Memory B cell (primary cell): ENCODE measurements at places on chromosomes 13 and 19.

DNA sequence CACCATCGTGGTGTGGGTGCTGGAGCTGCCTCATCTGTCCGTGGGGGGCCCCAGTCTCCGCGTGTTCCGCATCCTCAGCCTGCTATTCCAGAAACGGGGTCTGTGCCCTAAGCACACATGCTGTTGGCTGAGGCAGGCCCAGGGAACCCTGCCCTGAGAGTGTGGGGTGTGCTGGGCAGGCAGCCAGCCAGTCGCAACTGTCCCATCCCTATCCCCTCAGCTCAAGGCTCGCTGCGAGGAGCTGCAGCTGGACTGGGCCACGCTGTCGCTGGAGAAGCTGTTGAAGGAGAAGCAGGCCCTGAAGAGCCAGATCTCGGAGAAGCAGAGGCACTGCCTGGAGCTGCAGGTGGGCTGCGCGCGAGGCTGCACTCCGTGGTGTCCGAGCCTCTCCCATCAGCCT, 21.9 kb downstream of the PLEKHJ1 start:
- no peak for DNase-seq

DNA sequence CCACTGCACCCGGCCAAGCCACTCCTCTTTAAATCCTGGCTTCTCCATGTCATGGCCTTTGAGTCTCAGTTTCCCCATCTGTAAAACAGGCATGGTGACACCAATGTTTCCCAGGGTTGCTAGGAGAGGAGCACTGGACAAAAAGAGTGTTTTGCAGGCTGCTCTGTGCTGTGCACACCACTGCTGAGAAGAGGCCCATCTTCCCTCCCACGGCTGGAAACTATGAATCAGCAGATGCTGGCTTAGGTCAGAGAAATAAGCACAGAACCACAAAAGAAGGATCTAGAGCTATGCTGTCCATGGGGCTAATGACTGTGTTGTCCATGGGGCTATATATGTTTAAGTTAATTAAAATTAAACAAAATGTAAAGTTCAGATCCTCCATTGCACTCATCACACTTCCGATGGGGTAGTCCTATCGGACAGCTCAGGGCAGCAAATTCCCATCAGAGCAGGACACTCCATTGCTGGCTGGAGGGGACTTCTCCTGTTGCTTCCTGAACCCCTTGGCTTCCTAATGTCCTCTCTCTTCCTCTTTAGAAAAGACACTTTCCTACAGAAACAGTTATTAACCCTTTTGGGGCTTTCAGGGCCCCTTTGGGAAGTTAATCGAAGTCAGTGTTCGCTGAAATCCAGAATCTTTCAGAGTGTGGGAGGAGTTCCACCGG, 37.1 kb downstream of the TSHZ3 start:
- DNase-seq = no peak

GRCh38 chr13:42355092-42355485, 83.1 kb downstream of the AKAP11 start:
- DNase-seq = no peak

DNA sequence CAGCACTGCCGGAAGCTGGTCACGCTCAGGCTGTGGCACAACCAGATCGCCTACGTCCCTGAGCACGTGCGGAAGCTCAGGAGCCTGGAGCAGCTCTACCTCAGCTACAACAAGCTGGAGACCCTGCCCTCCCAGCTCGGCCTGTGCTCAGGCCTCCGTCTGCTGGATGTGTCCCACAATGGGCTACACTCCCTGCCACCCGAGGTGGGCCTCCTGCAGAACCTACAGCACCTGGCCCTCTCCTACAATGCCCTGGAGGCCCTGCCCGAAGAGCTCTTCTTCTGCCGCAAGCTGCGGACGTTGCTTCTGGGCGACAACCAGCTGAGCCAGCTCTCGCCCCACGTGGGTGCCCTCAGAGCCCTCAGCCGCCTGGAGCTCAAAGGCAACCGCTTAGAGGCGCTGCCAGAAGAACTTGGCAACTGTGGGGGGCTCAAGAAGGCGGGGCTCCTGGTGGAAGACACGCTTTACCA, 3.2 kb upstream of the MAP2K7 start:
- no peak for DNase-seq

DNA sequence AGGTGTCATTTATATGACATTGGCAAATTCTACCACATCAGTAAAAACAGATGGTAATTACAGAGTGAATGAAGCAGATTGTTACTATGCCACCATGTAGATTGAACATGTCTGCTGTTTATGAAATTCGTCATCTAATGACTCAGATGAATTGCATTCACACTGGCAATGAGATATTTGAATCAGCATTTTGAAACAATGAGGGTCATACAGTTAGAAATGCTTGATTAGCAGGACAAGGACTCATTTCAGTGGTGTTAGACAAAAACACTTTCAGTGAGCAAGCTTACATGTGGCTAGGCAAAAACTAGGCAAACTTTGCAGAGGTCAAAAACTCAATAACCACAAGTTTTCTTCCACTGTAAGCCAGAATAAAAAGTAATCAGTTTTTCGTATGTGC, 1165.0 kb downstream of the SLITRK1 start:
- DNase-seq = no peak

DNA sequence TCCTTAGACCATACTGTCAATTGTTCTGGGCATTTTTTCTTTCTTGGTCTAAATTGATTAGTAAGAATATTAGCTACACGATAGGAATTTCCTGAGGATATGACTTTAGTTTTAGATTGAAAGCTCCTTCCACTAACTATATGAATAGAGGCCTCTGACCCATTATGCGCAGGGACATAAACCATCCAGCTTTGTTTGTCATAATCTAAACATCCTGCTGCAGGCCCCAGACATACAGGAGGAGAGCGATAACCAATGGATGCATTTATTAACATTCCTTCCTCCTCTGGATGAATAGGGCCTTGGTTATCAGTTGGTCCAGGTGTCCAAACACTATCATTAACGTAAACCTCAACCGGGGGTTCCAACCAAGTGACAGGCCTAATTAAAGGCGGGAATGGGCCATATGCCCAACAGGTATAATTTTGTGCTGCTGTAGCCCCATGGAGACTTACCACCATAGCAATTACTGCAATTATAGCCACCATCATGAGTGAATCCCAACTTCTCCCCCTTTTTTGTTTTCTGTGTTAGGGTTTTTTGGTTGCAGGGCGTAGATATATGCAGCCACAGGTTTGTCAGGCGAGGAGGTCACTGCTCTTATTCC, 32.6 kb downstream of the CLEC4M start:
- no peak for DNase-seq

GRCh38 chr19:40228346-40228745, 1.9 kb upstream of the CCNP start:
- DNase-seq = no peak

- DNase-seq = no peak
Measured at GRCh38 chr19:44677019-44677811, 5.9 kb downstream of the CEACAM19 start.

DNA sequence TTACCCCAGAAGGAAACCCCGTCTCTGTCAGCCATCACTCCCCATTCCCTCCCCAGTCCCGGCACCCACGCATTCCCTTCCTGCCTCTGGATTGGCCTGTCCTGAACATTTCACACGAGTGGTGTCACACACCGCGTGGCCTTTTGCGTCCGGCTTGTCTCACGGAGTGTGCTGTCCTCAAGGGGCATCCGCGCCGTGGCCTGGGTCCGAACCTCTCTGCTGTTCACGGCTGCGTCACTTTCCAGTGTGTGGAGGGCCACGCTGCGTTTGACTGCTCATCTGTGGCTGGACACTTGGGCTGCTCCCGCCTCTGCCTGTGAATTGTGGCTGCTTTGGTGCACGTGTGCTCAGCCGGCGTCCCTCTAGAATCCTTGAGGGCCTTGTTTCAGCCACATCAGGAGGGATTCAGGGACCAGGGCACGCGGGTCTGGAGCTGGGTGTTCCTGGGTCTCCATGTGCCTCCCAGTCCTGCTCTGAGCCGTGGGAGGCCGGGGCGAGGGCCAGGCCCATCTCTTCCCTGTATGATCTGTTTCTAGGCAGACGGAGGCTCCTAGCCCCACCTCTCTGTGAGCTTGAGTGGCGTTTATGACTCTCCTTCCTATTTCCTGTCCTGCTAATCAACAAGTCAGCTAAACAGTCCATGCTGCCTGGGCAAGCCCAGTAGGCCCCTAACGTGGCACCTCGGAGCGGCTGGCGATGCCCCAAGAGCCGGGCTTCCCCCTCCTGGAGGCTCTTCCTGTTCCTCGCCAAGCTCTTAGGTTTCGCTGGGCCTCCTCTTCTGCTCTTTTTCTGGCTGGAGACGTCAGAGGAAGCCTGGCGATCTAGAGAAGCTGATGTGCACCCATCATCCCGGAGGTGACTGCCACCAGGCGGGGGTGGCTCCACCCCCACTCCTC, 8.1 kb downstream of the STK11 start:
- no peak for DNase-seq

- DNase-seq = no peak
Measured at GRCh38 chr13:77412116-77412635, 85.3 kb upstream of the MYCBP2 start.

DNA sequence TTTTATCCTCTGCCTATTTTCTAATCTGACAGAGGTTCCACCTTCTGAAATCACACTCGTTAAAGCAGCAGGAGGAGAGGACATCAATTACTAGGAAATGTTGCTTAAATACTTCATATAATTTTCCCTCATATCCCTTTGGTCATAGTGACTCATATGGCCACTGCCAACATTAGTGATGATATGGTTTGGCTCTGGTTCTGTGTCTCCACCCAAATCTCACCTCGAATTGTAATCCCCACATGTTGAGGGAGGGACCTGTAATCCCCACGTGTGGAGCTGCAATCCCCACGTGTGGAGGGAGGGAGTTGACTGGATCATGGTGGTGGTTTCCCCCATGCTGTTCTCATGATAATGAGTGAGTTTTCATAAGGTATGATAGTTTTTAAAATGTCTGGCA, 618.4 kb upstream of the SLITRK5 start:
- DNase-seq = no peak

DNA sequence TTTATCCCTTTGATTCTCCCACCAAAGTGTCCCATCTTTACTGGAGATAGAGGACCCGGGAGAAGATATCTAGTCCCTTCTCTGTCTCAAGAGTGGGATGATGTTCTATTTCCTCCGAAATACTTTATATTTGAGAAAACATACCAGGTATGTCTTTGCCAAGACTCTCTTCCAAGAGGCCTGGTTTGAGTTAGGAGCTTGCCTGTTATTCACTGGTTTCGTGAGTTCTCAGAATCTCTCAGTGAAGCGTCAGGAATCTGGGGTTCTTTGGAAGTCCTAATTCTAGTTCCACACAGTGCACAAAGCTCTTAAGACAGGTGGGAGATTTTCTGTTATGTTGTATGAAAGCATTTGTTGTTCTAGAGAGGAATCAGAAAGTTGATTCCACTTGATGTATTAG, 182.0 kb downstream of the DNAJC15 start:
- DNase-seq = no peak

GRCh38 chr13:102606537-102607309, 9.9 kb downstream of the TPP2 start:
- DNase-seq = no peak

DNA sequence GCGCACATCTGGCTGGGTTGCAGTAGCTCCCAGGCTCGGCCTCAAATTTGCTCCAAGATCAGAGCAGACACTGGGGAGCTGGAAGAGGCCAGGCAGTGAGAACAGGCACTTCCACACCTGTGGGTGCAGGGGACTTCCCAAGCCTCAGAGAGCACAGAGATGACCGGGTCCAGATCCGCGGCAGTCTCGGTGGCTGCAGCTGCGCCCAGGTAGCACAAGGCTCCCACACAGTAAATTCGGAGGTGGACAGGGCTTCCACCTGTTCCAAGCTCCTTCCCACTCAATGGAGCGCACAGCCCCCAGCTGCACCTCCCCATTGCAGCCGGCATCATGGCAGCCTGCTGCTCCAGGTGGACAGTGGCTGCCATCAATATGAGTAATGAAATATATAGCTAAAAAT, 1417.4 kb upstream of the SLC10A2 start:
- no peak for DNase-seq

GRCh38 chr13:113731192-113732175, 27.5 kb upstream of the TMEM255B start:
- DNase-seq = no peak

DNA sequence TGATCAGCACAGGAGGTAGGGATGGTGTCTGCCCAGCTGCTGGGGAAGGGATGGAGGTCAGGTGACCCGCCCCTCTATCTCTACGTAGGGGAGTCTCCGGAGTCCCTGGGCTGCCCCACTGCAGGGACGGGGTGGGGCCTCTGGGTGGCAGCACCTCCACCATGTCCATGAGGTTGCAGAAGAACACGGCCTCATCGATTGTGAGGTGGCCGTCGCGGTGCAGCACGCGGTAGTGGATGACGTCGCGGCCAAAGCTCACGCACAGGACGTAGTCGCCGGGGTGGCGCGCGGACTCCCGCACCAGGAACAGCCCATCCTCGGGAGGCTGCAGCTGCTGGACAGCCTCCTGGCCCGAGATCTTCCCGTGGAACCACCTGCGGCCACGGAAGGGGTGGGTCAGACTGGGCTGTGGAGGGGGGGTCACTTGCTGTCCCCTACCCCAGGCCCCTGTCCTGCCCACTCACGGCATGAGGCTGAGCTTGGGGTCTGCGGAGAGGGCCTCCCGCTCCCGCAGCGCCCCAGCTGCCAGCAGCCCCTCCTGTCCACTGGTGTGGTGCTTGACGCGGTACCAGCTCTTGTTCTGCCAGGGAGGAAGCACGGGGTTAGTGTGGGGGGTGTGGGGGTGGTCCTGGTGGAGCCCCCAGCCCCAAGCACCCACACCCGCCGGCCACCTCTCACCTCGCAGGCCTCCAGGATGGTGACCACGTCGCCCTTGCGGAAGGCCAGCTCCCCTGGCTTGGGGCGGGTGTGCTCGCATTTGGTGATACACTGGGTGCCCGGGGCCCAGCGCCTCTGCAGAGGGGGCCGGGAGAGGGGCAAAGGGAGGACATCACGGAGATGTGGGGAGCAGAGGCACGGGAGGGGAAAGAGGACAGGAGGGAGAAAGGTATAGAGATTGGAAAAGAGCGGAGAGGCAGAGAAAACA, 2.3 kb downstream of the MATK start:
- DNase-seq = no peak

- DNase-seq = no peak
Measured at GRCh38 chr13:78238911-78239310, 320.3 kb upstream of the EDNRB start.

DNA sequence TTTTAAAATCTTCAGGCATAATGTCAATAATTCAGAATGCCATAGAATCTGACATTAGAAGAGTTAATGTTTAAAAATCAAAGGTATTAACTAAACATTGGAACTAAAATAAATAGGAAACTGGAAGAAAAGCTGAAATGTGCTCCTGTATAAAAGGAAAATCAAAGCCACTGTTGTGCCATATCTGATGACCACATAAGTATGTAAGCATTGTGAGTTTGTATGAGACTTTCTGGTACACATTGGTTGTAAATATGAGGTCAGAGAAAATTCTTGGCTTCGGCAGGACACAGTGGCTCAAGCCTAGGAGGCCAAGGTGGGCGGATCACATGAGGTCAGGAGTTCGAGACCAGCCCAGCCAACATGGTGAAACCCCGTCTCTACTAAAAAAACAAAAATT, 48.3 kb upstream of the INTS6 start:
- DNase-seq = no peak

DNA sequence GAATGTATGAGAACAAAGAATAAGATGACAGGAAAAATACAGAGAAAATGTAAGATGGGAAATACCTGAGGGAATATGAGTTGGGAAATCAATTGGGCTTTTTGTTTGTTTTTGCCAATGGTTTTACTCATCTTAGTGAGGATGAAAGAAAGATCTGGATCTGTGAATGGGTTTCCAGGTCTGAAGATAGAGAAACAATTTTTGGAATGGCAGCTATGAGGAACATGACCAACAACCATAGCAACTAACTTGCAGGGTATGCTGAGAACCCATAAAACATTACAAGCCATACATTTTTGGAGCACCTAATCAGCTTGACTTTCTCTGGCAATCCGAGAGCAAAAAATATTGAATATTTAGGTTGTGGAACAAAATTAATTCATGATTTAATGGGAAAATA, 290.0 kb downstream of the KCTD12 start:
- DNase-seq = no peak

GRCh38 chr13:42895776-42896175, 96.3 kb downstream of the EPSTI1 start:
- no peak for DNase-seq
